ENCODE measurements at places on chromosomes 1 and 21.

- no peak for DNase-seq
These were observed 322.6 kb downstream of the HHIPL2 start for GRCh38 chr1:222225316-222225691.

DNA sequence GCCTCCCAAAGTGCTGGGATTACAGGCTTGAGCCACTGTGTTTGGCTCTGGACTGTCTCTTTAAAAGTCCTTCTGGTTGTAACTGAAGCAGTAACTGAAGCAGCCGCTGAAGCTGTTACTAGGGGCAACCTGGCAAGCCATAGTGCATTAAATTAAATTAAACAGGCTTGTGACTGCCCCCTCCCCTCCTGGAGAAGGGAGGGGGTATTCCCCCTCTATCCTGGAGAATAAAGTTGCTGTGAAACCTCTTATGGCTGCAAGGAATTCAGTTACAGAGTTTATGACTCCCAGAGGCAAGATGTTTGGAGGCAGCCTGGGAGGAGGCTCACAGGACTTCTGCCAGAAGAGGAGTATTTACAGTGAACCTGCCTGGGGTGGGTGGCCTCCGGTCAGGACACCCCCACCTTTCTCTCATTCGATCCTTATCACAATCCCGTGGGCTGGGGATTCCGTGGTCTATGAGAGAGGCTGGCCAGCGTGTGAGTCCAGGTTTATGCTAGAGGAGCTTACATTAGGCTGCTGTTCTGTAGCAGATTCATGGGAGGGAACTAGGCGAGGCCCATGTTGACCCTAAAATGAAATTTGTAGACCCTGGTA, 8.3 kb downstream of the TTC22 start:
- DNase-seq, result no peak

DNA sequence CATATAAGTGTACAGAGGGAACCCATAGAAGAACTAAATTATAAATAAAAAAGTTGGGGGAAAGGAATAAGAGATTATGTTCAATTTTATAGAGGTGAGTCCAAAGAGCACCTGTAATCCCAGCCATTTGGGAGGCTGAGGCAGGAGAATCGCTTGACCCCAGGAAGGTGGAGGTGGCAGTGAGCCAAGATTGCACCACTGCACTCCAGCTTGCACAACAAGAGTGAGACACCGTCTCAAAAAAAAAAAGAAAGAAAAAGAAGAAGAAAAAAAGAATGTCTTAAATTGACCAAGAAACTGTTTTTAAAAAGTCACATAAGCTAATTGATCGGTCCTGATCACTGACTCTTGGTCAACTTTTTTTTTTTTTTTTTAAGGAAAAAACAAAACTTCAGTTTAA, 19.1 kb upstream of the ATF3 start:
- DNase-seq, result no peak

DNA sequence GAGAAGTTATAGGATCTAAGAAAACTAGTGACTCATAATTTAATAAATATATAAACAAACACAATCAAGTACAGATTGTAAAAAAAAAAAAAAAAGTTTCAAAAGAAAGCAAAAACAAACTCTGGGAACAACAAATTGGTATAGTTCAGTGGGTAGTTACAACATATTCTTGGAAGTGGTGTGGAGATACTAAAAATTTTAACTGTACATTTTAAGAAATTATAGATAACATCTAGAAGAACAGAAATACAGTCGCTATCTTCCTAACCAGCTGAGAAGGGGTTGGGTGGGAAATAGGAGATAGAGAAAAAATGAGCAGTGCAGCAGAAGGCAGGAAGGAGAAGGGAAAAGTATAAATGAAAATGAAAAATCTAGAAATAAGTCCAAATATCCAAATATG, 70.5 kb downstream of the LRRC8C start:
- no peak for DNase-seq

DNA sequence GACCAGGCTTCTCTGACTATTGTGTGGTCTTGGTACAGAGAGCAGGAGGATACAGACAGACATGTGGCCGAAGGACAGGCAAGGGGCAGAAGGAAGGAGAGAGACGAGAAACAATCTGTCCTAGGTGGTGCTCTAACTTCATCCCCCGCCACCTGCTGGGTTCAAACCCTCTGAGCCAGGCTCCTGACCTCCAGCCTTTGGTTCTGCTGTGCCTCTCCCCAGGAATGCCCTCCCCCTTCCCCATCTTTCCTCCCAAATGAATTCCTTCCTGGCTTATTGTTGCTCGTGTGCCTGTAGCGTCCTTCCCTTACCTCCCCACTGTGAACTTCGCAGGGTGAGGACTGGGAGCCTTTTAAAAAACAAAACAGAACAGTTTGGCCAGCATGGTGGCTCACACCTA, 5.4 kb downstream of the TCEA3 start:
- peak; percentile 40 for DNase-seq

GRCh38 chr21:26909972-26910371, 56.9 kb downstream of the ADAMTS5 start:
- peak; percentile 90 for DNase-seq

GRCh38 chr1:160633330-160633903, 13.4 kb downstream of the SLAMF1 start:
- DNase-seq, result no peak

DNA sequence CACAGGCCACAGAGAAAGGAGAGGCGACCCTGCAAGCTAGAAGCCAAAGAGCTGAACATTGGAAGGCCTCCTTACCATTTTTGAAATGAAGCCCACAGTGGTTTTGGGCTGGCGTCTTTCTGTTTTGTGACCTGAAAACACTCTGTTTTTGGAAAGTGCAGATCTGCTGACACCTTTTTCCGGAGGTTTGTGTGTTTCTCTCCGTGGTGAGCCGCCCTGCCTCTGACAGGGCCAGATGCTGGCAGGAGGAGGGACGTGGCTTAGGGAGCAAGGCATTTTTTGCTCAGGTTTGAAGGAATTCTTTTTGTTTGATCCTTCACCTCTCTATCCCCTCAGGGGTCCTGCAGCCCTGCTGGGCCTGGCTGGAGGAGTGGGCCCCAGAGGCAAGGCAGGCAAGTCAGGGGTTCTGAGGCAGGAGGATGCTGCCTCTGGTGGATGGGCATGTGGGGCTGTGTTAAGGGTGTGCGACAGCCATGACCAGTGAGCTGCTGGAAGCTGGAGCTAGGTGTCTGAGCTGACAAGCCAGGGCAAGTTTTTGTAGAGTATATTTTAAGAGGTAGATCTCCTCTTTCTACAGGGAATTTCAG, 133.8 kb downstream of the CAMTA1 start:
- no peak for DNase-seq

DNA sequence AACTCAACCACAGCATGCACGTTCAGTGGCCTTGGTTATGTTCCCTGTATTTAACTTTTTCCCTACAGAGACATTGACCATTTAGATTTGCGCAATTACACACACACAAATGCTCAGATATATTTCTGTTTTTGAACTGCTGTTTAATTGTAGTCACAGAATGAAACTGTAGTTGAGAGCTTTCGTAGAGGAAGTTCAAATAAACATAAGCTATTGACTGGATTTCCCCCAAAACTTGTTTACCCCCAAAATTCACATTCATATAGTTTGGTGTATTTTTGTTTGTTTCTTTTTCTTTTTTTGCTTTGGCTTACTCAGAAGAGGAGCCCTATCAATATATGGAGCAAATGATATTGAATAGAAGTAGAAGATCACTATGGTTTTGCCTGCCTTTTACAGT, 921.0 kb downstream of the ADGRL2 start:
- DNase-seq, result no peak

GRCh38 chr1:90189889-90190288, 195.0 kb downstream of the ZNF326 start:
- DNase-seq, result no peak

GRCh38 chr21:43298546-43299440, 128.1 kb downstream of the SIK1 start:
- no peak for DNase-seq

- DNase-seq, result no peak
These were observed 29.7 kb upstream of the TNFRSF1B start for GRCh38 chr1:12136916-12137610.

GRCh38 chr1:167328816-167329483, 108.3 kb downstream of the POU2F1 start:
- peak; percentile 51 for DNase-seq

DNA sequence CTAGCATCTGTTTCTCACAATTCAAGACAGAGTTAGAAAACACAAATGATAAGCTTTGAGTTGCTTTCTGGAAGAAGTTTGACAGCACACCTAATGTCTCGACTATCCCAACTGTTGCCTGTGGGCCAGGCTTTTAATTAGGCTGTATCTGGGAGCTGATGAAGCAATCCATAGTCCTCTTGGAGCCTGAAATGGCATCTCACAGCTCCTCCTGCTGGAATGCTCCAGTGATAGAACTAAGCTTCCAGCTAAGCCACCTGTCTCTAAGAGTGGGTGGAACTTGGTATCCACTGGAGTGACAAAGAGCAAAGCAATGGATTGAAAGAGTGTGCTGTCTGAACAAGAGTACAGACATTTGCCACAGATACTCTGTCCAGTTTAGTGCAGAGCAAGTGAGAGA, 605.3 kb upstream of the NR5A2 start:
- peak; percentile 47 for DNase-seq

DNA sequence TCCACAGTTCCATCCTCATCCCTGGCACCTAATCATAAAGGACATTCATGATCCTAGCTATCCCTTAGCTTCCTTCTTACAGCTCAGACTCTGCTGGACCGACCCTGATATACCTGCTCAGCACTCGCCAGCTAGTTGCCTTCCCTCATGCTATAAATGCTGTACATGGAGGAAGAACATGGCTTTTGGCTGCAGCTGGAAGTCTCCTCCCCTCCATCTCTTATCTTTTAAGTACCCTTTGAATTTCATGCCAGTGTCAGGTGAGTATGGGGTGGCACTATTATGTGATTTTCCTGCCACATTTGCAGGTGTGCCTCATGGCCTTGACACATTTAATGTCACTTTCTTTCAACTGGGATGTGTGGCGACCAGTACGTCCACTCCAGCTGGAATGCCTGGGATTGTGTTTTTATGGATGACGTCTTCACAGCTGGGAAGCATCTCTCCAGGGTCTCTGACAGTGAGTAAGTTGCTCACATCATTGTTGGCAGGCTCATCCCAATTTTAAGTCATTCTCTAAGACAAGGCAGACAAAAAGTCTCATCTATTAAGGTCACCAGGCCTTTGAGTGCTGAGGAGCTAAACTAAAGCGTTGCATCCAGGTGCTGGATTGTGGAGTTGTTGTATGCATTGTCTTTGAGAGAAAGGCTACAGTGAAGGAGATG, 43.4 kb downstream of the RUNX1 start:
- no peak for DNase-seq

DNA sequence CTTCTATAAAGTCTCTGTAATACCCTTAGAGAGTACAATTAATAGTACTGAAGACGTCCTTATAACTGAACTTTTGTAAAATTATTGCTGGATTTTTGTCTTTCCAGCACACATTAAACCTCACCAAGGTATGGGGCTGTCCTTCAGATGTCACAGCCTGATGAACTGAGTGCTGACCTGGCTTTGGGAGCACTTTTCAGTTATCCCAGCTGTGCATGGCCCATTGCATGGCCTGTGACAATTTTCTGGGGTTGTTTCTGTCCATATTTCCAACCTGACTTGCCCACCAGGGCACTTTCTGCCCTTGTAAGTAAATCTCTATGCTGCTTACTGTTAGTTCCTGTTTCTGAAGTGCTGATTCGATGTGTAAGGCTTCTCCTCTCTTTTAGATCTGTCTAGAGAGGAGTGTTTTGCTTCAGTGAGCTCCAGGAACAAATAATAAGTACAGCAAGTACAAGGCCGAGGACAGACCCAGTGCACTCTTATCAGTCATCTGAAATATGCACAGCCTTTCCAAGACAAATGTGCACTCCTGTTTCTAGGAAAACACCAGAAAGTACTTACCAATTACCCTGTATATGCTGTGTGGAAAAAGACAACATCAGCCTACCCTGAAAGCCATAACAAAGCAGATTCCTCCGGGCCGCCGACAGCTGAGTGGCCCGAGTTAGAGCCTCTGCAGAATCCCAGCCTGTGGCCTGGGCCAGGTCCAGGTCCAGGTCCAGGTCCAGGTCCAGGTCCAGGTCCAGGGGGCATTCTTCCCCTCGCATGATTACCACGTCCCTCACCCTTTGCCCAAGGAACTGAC, 121.7 kb downstream of the DHRS3 start:
- no peak for DNase-seq

GRCh38 chr1:231714440-231714839, 87.8 kb downstream of the DISC1 start:
- DNase-seq, result no peak

- DNase-seq, result no peak
These were observed 8.6 kb downstream of the SMAP2 start for GRCh38 chr1:40382108-40382460.

DNA sequence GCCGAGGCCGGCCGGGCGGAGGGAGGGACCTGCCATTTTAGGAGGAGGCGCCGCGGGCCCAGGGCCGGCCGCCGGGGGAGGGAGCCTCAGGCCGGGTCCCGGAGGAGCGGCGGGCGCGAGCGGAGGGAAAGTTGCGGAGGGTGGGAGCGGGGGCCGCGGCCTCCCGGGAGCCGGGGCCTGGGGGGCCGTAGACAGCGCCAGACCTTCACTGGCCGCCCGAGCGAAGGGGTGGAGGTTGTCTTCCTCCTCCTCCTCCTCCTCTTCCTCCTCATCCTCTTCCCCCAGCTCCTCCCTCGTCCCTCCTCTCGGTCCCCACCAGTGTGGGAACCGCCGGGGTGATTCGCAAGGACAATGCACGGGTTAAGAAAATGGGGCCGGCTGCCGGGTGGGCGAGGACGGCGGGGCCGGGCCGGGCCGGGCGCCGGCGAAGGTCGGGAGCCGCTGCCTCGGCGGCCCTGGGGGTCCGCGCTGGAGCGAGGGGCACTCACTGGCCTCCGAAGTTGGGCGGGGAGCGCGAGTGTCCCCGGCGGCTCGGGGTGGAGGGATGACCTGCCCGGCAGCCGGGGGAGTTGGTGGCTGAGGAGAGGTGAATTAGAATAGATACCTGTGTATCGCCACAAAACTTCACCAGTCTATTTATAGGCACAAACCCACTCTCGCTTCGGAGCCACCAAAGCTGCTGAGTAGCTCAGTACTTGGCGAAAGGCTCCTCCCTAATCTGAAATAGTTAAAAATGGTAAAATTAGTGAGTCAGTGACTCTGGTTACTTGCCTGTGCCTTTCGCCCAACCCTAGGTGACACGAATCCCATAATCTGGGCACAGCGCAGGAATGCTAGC, 1.3 kb downstream of the DYRK1A start:
- DNase-seq, result no peak

- no peak for DNase-seq
These were observed 62.7 kb upstream of the LPGAT1 start for GRCh38 chr1:211893260-211893659.

- no peak for DNase-seq
These were observed at the start of gene MAP3K7CL for GRCh38 chr21:29130270-29130969. MAP3K7CL (plus strand) TSS chr21:29130644; CDS start chr21:29133345, 2,701 bp downstream.

DNA sequence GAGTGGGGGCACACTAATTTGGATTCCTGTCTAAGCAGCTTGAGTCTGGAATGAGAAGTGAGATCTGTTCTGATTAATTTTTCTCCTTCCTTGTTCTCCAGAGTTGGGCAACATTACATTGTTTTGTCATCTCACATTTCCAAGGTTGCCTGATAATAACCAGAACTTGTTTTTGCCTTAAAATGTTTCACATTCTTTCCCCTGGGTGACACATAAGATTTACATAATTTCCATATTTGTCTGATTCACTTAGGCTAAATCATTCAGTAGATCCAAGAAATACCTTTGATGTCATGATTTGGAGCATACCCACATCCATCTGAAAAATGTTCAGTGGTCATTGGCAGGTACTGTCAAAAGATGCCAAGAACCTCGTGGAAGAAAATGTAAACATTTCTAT, 60.3 kb downstream of the XCL2 start:
- DNase-seq, result no peak

GRCh38 chr1:166432655-166433054, 265.9 kb upstream of the FAM78B start:
- no peak for DNase-seq

GRCh38 chr1:109020693-109021257, 21.1 kb downstream of the WDR47 start:
- no peak for DNase-seq

GRCh38 chr21:34826836-34827235, 158.0 kb downstream of the CLIC6 start:
- no peak for DNase-seq
